Fibroblast of the aortic adventitia (primary cell): ENCODE measurements at places on chromosomes 6 and 20. TPM values are rescaled to one million over a fixed set of nuclear protein-coding genes. Genes with fewer than 3 reads are reported as not detected.

CAGE1 gene
- total RNA-seq, result 0.33 and 0.36 TPM in 2 replicates

MOCS1 gene
- 3.9 and 8.4 TPM in 2 replicates for total RNA-seq

BEND6 gene
- 15.3 and 34.8 TPM in 2 replicates for total RNA-seq

CRISP2 gene
- not detected in 2 replicates for total RNA-seq

TMEM200A gene
- 61.5 and 137 TPM in 2 replicates for total RNA-seq

TFAP2D gene
- total RNA-seq, result 5.1 TPM in 1 of 2 replicates, not detected in the other

MACROD2 gene
- 1.3 and 16.4 TPM in 2 replicates for total RNA-seq

EPPIN gene
- total RNA-seq, result not detected in 2 replicates

HEY2 gene
- 0.09 and 0.25 TPM in 2 replicates for total RNA-seq

CD93 gene
- 0.27 and 2.0 TPM in 2 replicates for total RNA-seq

AIF1 gene
- total RNA-seq, result not detected in 2 replicates

GPLD1 gene
- 0.27 and 0.41 TPM in 2 replicates for total RNA-seq

FAM184A gene
- total RNA-seq, result 0.74 and 1.9 TPM in 2 replicates

KIF25 gene
- not detected in 2 replicates for total RNA-seq

B3GAT2 gene
- total RNA-seq, result not detected in 2 replicates

RHAG gene
- not detected in 2 replicates for total RNA-seq
